ENCODE measurements at places on chromosomes 5 and 9.

- no peak for DNase-seq
Observed at GRCh38 chr9:107251756-107252322, 31.2 kb upstream of the RAD23B start.

- no peak for DNase-seq
Observed at GRCh38 chr5:40041452-40041851, 616.7 kb upstream of the DAB2 start.

- DNase-seq: no peak
Observed at GRCh38 chr9:132792547-132792946, 85.5 kb downstream of the AK8 start.

GRCh38 chr9:129392093-129392541 is 214.1 kb upstream of the IER5L start:
- no peak for DNase-seq

GRCh38 chr9:70262366-70262765 is 3.6 kb downstream of the SMC5 start:
- no peak for DNase-seq

- DNase-seq: no peak
Observed at GRCh38 chr5:139488260-139488659, 5.7 kb upstream of the STING1 start.

DNA sequence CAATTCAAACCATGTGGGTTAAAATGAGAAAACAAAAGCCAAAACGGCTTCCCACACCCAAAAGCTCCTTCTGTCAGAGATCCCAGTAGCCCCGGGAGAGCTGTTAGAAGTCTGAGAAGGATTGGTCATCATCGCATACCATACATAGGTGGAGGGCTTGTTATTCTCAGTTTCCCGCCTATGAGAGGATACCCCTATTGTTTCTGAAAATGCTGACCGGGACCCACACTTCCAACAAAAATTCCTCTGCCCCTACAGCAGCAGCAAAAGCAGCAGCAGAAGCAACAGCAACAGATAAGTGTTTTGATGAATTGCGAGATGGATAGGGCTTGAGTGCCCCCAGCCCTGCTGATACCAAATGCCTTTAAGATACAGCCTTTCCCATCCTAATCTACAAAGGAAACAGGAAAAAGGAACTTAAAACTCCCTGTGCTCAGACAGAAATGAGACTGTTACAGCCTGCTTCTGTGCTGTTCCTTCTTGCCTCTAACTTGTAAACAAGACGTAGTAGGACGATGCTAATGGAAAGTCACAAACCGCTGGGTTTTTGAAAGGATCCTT is at the start of gene TEK:
Gene TEK (plus strand): TSS at position 245 of the 561 bp plus-strand sequence. CDS start 366 bp downstream, outside the sequence.
- no peak for DNase-seq

All from NCI-H1417 (cell line).